ENCODE measurements at places on chromosomes 12 and 14.

GRCh38 chr14:65255029-65255545 lies 152.8 kb upstream of the MAX start:
- no peak for DNase-seq

GRCh38 chr12:117456076-117456475 lies 94.7 kb upstream of the NOS1 start:
- DNase-seq = no peak

GRCh38 chr12:109109746-109110350 lies 6.5 kb upstream of the ACACB start:
- DNase-seq = no peak

- no peak for DNase-seq
Measured at GRCh38 chr14:32588448-32589320, 259.6 kb downstream of the AKAP6 start.

- no peak for DNase-seq
Measured at GRCh38 chr14:103156651-103157378, 33.6 kb downstream of the TNFAIP2 start.

- DNase-seq = no peak
Measured at GRCh38 chr12:119901670-119902069, 24.6 kb upstream of the CIT start.

DNA sequence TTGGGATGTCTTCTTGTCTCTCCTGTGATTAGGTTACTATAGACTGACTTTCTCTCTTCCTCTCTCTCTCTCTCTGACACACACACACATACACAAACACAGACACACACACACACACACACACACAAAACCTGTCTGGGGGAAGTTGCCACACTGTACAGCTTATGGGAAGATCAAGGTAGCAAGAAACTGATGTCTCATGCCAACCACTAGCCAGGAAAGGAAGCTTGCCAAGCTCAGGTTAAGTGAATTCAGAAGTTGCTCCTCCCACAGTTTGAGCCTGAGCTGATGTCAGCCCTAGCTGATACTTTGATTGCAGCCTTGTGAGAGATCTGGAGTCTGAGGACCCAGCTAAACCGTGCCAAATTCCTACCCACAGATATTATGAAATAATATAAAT lies 67.1 kb downstream of the PPFIA2 start:
- DNase-seq = no peak
